ENCODE measurements at places on chromosomes 1 and 21.

DNA sequence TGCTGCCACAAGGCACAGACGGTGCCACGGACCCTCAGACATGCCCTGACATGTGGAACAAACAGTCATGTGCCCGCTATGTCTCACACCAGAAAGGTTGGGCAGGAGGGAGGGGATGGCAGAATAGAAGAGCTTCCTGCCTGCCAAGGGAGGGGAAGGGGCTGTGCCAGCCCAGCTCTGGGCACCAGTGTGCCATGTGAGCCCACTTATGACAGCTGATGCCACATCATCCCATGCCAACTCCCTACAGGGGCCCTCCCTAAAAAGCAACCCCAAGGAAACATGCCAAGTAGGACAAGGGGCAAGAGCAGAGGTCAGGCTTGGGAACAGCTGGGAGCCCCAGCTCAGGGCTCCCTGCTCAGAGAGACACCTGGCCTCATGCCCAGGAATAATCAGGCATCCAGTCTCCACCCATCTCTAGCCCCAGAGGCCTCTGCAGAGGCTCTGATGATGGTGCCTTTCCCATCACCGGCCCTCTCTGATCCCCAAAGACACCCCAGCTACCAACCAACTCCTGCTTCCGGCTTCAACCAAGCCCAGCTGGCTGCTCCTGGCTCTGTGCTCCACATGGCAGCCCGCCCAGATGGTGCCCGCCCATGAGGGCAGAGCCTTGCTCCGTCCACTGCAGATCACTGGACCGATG is 10.3 kb downstream of the ADGRB2 start:
- DNase-seq, result no peak

DNA sequence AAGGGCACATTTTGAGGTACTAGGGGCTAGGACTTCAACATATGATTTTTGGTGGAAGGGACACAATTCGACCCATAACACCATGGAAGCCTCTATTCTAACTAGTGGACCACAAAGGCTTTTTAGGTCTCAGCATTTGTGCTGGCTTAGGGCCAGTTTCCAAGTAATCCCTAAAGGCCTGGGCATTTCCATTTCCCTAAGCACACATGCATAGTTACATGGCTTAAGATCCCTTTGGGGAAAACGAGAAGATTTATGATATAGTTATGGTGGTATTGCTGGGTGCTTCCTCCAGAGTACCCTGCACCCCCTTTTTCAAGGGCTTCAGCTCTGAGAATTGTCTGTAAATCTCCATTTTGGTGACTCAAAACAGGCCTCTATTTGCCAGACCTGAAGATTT is 28.2 kb upstream of the TMEM54 start:
- no peak for DNase-seq

DNA sequence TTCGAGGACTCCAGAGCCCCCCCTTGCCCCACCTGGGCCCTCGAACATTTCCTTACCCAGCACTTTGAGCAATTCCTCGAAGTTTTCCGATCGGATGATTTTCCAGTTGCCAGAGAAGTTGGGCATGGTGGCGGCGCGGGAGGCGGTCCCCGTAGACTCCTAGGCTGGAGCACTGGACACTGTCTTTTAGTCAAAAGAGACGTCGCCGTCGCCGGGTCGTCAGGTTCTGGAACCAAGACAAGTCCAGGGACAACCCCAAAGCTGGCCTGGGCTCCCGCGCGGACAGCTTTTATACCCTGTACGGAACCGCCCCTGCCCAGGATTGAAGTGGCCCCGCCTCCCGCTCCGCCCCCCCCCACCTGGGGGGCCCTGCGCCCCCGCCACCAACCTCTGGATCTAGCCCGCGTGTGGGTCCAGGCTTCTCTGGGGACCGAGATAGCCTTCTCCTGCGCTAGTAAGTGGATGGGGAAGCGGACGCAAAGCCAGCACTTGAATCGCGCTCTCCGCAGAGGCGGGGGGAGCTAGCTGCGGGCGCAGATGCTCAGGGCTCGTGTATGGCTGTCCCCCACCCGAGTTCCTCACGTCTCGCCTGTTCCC is at the start of gene CRABP2:
Gene CRABP2 (minus strand): TSS at position 263 of the 597 bp plus-strand sequence. CDS start 137 bp downstream, at position 126.
- DNase-seq, result no peak

DNA sequence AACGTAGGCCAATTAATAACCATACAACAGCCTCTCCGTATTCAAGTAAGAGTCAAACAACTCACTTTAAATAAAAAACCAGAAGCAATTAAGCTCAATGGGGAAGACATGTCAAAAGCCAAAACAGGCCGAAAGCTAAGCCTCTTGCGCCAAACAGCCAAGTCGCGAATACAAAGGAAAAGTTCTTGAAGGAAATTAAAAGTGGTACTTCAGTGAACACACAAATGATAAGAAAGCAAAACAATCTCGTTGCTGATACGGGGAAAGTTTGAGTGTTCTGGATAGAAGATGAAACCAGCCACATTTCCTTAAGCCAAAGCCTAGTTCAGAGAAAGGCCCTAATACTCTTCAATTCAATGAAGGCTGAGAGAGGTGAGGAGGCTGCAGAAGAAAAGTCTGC is 53.4 kb downstream of the SIPA1L2 start:
- DNase-seq, result no peak

- DNase-seq, result no peak
These were observed 154.6 kb downstream of the PLPPR5 start for GRCh38 chr1:98849969-98850636.

GRCh38 chr1:53909946-53910345 is 16.0 kb downstream of the DIO1 start:
- no peak for DNase-seq

- DNase-seq, result no peak
These were observed 66.9 kb upstream of the ATP1A1 start for GRCh38 chr1:116306102-116306501.

DNA sequence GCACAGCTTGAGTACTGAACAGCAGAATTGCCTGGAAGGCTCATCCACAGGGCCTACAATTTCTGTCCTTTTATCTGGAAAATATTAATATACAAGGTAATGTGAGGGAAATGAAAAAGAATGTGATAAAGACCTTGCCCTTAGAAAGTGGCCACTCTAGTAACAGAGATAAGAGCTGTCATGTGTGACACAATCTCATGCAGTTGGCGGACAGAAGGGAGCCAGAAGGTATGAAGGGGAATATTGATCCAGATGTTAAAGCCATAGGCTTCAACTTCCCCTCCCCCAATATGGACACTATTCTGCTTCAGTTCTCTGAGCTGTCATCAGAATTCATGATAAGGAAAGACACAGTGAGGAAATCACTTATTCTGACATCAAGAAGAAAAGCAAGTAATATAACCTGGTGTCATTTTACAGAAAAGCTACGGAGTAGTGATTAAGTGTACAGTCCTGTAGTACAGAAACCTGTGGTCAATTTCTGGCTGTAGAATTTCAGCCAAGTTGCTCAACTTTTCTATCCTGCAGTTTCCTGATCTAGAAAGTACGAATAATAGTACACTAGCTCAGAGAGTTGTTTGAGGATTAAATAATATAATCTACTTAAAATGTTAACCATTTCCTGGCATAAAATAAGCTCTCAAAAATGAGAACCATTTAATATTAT is 572.1 kb downstream of the DPYD start:
- no peak for DNase-seq

DNA sequence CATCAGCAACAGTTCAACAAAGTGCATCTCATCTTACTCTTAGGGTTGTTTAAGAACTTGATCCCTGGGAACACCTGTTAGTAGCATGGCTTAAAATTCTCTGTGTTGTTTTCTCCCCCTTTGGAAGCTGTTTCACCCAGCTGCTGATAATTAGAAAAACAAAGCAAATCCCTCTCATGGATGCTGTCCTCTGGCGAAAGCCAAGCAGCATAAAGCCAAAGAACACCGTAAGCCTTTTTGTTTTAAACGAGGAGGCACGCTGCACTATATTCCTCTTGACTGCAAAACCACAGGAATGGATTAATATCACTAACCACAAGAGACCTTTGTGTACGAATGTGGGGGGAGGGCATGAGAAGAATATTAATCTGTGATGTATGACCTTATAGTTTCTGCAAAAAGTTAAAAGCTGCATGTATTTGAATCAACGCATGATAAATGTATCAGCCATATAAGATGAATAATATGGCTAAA is 923.2 kb downstream of the LTN1 start:
- no peak for DNase-seq

GRCh38 chr21:17949421-17949820 is 130.3 kb upstream of the C21orf91 start:
- no peak for DNase-seq

DNA sequence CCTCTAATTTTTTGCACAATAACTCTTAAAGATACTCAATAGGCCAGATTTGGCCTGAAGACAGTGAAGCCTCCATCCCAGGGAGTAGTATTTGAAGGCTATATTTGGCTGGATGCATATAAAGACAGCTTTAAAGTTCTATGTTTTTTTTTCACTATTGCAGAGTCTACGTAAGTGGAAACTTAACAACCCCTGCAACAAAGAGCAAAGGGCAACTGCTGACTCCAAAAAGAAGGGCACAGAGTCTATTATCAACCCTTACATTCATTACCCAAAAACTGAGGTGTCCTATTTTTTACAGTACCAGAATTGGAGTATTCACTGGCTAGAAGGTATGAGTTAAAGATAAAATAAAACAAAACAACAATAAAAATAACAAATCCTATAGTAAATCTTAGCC is 329.8 kb upstream of the PKN2 start:
- no peak for DNase-seq

DNA sequence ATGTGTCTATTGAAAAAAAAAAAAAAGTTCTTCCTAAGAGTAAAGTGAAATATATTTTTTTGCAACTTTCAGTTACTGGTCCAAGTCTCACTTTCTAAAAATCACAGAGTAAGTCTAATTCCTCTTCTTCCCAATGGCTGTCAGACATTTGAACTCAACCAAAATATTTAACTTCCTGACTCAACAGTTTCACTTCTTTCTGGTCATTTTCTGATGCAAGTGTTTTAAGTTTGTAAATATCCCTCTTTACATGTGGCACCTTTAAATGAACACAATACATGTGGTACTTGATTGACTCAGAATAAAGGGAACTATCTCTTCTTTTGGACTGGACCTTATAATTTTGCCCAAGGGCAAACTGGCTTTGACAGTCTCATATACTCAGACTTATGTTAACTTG is 76.7 kb downstream of the ASH1L start:
- no peak for DNase-seq

- no peak for DNase-seq
These were observed 43.0 kb upstream of the TARDBP start for GRCh38 chr1:10969267-10969970.

DNA sequence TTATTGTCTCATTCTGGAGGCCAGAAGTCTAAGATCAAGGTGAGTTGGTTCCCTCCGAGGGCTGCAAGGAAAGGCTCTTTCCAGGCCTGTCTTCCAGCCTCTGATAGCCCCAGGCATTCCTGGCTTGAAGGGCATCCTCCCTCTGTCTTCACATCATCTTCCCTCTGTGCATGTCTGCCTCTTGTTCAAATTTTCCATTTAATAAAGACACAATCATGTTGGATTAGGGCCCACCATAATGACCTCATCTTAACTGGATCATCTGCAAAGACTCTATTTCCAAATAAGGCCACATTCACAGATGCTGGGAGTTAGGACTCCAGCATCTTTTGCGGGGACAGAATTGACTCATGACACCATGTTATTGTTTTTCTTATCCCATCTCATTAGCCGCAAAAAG is 24.5 kb downstream of the HUNK start:
- DNase-seq, result no peak

GRCh38 chr1:167441222-167441621 is 77.1 kb downstream of the CD247 start:
- no peak for DNase-seq

DNA sequence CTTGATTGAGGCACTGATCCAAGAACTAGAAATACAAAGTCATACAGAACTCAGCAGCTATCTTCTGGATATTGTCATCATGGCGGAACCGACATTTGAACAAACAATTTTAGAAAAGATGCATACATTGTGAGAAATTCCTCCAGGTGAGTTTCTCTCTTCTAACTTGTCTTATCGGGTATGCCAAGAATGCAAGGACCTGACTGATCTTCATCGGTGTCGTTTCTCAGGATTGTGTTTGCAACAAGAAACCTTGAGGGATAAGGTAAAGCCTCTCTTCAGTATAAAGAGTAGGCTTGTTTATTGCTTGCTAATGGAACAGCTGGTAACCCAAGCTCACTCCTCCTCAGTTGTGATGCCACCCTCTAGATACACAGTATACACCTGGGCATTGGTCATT is 62.2 kb downstream of the NME7 start:
- no peak for DNase-seq

DNA sequence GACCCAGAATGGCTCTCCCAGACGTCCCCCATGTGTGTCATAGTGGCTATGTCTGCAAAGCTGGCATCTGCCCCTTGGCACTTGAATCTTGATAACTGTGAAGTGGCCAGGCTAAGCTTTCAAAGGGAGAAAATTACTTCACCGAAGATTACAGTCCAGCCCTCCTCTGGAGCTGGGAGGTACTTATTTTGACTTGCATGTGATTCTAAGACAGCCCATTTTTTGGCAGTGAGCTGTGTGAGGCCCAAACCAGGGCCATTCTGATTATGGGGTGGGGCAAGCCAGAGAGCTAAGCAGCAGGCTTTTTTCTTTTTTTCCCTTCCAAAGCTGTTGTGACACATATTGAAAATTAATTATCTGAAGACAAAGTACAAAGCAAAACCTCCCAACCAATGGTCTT is 42.1 kb upstream of the C8B start:
- DNase-seq, result no peak

- no peak for DNase-seq
These were observed 102.9 kb upstream of the PTGFR start for GRCh38 chr1:78387871-78388270.

DNA sequence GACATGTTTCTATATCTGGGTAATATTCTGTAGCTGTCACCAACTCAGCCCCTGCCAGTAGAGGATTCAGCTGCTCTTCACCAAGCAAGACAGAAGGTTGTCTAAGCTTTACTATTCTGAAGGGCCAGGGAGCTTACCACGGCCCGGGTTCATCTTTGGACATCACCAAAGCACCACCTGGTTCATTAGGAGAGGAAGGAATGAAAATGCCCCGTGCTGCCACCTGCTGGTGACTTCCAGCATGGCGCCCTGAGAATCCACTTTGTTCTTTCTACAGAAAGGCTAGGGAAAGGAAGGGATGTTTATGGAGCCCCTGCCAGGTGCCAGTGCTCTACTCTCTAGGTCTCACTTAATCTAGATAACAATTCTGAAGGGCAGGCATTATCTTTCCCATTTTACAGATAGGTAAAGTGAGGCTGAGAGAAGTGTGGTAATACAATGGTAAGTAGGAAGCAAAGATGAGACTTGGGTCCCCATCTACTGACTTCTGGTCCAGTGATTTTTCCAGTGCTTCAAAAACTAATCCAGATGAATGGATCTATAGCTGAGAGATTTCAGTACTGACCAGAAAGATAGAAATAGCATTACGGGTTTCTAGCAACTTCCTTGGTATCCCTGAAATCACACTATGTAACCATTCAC is 79.5 kb downstream of the BEND5 start:
- DNase-seq, result peak; percentile 60

- no peak for DNase-seq
These were observed 39.5 kb upstream of the USP1 start for GRCh38 chr1:62397301-62397700.

Measured in NB4 (cell line).